Activated CD8-positive, alpha-beta T cell treated with anti-CD3 and anti-CD28 coated beads, Interleukin-2, amount 10 ng/mL, durations not matched to agents 7 days and 5 days (primary cell): ENCODE measurements at places on chromosomes 3 and 15. TPM values are rescaled to one million over a fixed set of nuclear protein-coding genes. Genes with fewer than 3 reads are reported as not detected.

The ALDH1A2 gene
- total RNA-seq, result not detected

The KCNMB2 gene
- not detected for total RNA-seq

The GFM1 gene
- total RNA-seq, result 45.0 TPM

The SCN11A gene
- not detected for total RNA-seq

The PXK gene
- 31.5 TPM for total RNA-seq

The TM4SF1 gene
- not detected for total RNA-seq

The GOLGA8J gene
- total RNA-seq, result 0.34 TPM

The ERICH6 gene
- total RNA-seq, result 0.21 TPM

GRCh38 chr3:65706776-65707568 lies 331.7 kb downstream of the MAGI1 start:
- H3K4me3 ChIP-seq, result no peak overlapping the region
- DNase-seq, result no peak
- H3K36me3 ChIP-seq, result no peaks in the 10 kb centered on the region
- H3K27ac ChIP-seq, result no peak overlapping the region

GRCh38 chr15:91988071-91988470 lies 134.6 kb downstream of the SLCO3A1 start:
- no peak overlapping the region for H3K4me3 ChIP-seq
- H3K27me3 ChIP-seq, result no peaks in the 10 kb centered on the region
- DNase-seq, result no peak

DNA sequence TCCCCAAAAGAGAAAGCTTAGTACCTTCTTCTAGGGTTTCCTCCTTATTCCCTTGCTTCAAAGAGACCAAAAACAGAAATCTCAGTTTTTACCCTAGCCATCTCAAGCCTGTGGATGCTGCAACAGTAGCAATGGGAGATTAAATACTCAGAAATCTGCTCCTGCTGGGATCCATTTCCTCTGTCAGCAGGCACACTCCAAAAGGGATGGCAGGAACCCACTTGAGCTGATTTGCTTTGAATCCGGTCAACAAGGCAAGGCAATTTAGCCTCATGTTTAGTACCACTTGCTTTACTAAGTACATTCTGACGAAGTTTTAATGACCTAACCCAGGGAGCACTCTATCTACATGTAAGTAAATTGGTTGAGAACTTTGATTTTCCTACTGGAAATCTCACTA lies 590.0 kb upstream of the ADAMTS9 start:
- H3K4me3 ChIP-seq, result no peak overlapping the region
- no peaks in the 10 kb centered on the region for H3K4me1 ChIP-seq
- H3K27me3 ChIP-seq, result no peaks in the 10 kb centered on the region

DNA sequence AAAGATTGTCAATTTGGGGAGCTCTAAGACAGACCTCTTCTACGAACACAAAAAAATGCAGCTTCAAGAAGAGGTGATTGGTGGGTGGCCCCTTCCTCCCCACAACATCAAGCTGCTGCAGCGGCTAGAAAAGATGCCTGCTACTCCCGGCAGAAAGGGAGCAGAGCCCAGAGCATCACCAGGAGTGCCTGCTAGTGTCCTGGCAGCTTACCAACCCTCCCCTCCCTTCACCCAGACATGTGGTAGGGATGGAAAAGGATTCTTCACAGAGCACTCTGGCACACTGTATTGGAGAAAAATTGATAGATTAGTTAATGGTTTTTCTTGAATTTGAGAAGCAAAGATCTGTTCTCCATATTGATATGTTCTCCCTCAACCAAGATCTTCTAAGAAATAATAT lies 10.8 kb downstream of the IP6K1 start:
- peaks cover 10% of the 10 kb centered on the region for H3K4me1 ChIP-seq
- no peak overlapping the region for H3K27ac ChIP-seq
- no peaks in the 10 kb centered on the region for H3K27me3 ChIP-seq
- no peak overlapping the region for H3K4me3 ChIP-seq

DNA sequence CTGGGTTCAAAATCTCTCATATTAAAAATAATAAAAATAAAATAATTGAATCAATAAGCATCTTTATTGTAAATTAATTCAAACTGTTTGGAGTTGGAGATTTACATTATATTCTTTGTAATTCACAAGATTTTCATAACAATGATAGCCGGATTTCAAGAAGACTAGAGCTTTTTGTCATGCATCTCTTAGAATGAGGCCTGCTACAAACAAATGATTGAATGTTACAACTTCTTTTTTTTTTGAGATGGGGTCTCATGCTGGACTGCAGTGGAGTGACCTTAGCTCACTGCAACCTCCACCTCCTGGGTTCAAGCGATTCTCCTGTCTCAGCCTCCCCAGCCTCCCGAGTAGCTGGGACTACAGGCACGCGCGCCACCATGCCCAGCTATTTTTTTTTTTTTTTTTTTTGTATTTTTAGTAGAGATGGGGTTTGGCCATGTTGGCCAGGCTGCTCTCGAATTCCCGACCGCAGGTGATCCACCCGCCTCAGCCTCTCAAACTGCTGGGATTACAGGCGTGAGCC lies 3.5 kb downstream of the SLTM start:
- H3K36me3 ChIP-seq, result peaks cover 39% of the 10 kb centered on the region
- peaks cover 23% of the 10 kb centered on the region for H3K4me1 ChIP-seq
- no peak overlapping the region for H3K4me3 ChIP-seq
- H3K27ac ChIP-seq, result no peak overlapping the region
- no peaks in the 10 kb centered on the region for H3K27me3 ChIP-seq
- no peak for DNase-seq

GRCh38 chr15:64959128-64959527 lies 30.6 kb downstream of the SPG21 start:
- no peaks in the 10 kb centered on the region for H3K27me3 ChIP-seq
- H3K4me1 ChIP-seq, result peaks cover 4% of the 10 kb centered on the region
- no peak for DNase-seq
- no peak overlapping the region for H3K27ac ChIP-seq
- H3K36me3 ChIP-seq, result peaks cover 47% of the 10 kb centered on the region

GRCh38 chr3:25427155-25427554 lies 908 bp upstream of the RARB start:
- H3K4me3 ChIP-seq, result no peak overlapping the region
- H3K4me1 ChIP-seq, result peaks cover 4% of the 10 kb centered on the region
- H3K27me3 ChIP-seq, result peaks cover 38% of the 10 kb centered on the region

GRCh38 chr3:157100096-157100477 lies 59.9 kb downstream of the CCNL1 start:
- H3K4me3 ChIP-seq, result no peak overlapping the region
- DNase-seq, result no peak
- peaks cover 1% of the 10 kb centered on the region for H3K36me3 ChIP-seq
- H3K27ac ChIP-seq, result no peak overlapping the region
- H3K27me3 ChIP-seq, result no peaks in the 10 kb centered on the region

DNA sequence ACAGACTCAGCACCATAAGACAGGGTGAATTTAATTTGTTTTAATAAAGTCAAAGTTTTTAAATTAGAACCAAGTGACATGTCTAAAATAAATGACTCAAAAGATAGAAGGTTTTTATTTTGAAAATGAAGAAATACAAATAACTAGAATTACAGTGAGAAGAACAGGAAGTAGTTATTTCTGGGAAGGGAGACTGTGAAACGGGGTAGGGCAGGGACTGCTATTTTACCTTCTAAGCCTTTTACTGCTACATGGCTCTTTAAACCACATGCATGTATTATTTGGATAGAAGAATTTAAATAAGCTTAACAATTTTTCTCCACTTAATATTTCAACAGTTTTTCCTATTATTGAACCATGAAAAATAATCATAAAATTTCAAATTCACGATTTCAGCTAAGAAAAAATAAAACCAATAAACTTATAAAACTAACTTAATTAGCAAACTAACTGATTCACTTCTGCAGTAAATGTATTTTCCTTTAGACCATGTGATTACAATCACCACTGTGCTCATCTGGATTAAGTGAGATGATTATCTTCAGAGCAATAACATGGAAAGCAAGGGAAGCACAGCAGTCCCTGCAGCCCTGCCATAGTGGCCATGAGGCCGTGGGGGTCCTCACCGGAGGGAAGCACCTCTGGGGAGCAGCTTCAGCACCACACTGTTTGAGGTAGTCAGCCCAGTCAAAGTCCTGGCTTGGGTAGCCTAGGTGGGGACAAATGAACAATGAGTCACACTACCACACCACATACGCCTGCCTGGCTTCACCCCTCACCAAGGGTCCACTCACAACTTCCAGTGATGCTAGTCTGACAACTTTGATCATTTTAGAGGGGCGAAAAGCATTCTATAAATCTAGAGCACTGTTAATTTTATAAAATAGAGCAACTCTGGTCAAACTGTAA lies 28.3 kb upstream of the STIMATE start:
- peaks cover 60% of the 10 kb centered on the region for H3K36me3 ChIP-seq
- H3K4me1 ChIP-seq, result peaks cover 31% of the 10 kb centered on the region
- no peak overlapping the region for H3K4me3 ChIP-seq
- H3K27me3 ChIP-seq, result no peaks in the 10 kb centered on the region
- no peak for DNase-seq

DNA sequence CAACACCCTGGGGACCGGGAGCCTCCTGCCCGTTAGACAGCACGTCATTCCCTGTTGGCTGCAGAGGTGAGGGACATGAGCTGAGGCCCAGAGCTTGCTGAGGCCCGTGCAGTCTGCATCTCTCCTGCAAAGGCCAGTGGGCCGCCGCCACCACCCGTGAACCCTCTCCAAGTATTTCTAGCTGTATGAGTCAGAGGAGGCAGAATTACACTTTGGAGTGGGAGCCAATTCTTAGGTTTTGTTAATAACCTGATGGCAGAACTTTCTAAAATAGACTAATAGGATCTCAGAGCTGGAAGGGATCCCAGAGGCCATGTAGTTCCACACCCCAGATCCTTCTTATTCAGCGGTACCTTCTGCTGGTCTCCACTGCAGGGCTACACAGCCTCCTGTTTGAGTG lies 335.2 kb upstream of the CTDSPL start:
- H3K4me3 ChIP-seq, result no peak overlapping the region
- H3K36me3 ChIP-seq, result no peaks in the 10 kb centered on the region
- no peak overlapping the region for H3K27ac ChIP-seq
- no peaks in the 10 kb centered on the region for H3K4me1 ChIP-seq

GRCh38 chr15:34206011-34206410 lies 3.9 kb downstream of the KATNBL1 start:
- no peaks in the 10 kb centered on the region for H3K27me3 ChIP-seq
- peaks cover 19% of the 10 kb centered on the region for H3K36me3 ChIP-seq
- peaks cover 17% of the 10 kb centered on the region for H3K4me1 ChIP-seq
- no peak overlapping the region for H3K4me3 ChIP-seq

GRCh38 chr15:60512937-60513336 lies 34.0 kb upstream of the ICE2 start:
- no peak overlapping the region for H3K27ac ChIP-seq
- H3K36me3 ChIP-seq, result peaks cover 53% of the 10 kb centered on the region
- H3K4me1 ChIP-seq, result peaks cover 38% of the 10 kb centered on the region
- H3K4me3 ChIP-seq, result no peak overlapping the region
- no peak for DNase-seq

DNA sequence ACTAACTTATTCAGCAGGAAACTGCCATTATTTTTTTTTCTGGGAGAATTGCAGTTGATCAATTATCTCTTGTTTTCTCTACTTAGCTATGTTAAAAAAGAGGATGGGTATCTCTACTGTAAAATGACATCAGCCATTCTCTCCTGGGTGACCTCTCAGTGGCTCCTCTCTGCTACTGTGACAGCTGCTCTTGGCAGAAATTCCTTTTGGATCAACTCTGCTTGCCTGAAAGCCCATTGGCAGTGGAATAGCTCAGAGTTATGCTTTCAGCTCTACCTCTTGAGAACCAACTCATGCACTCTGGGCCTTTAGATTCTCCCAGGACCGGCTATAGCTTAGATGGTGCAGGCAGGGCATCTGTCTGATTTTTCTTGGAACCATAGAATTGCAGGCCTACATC lies 99.9 kb upstream of the GAP43 start:
- peaks cover 4% of the 10 kb centered on the region for H3K27me3 ChIP-seq
- no peak overlapping the region for H3K27ac ChIP-seq
- peaks cover 8% of the 10 kb centered on the region for H3K4me1 ChIP-seq

GRCh38 chr3:152835601-152836102 lies 721 bp downstream of the P2RY1 start:
- peaks cover 49% of the 10 kb centered on the region for H3K27me3 ChIP-seq
- DNase-seq, result no peak
- H3K36me3 ChIP-seq, result no peaks in the 10 kb centered on the region
- no peak overlapping the region for H3K27ac ChIP-seq
- H3K4me3 ChIP-seq, result peak overlapping the region; percentile 82

DNA sequence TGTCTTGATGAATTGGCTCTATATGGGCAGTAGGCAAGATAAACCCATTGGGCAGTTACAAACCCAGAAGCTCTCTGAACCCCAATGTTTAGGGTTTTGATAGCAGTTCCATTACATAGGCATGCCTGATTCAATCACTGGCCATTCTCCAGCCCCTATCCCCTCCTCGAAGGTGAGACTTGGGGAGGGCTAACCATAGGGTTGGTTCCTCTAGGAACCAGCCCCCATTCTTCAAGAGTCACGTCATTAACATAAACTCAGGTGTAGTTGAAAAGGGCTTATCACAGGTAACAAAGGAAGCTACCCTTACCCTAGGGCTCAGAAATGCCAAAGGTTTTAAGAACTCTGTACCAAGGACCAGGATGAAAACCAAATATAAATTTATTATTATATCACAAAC lies 353.1 kb downstream of the ERC2 start:
- H3K27ac ChIP-seq, result no peak overlapping the region
- H3K4me1 ChIP-seq, result no peaks in the 10 kb centered on the region
- DNase-seq, result no peak
- no peaks in the 10 kb centered on the region for H3K36me3 ChIP-seq
- peaks cover 2% of the 10 kb centered on the region for H3K27me3 ChIP-seq
- no peak overlapping the region for H3K4me3 ChIP-seq

GRCh38 chr3:5188419-5189221 lies 1.1 kb downstream of the EDEM1 start:
- H3K4me3 ChIP-seq, result peak overlapping the region; percentile 87
- peaks cover 38% of the 10 kb centered on the region for H3K36me3 ChIP-seq
- peak; percentile 63 for DNase-seq
- H3K27ac ChIP-seq, result peak overlapping the region; percentile 99
- H3K27me3 ChIP-seq, result no peaks in the 10 kb centered on the region

- DNase-seq, result no peak
- no peaks in the 10 kb centered on the region for H3K27me3 ChIP-seq
- H3K36me3 ChIP-seq, result no peaks in the 10 kb centered on the region
- H3K4me1 ChIP-seq, result no peaks in the 10 kb centered on the region
- H3K27ac ChIP-seq, result no peak overlapping the region
These were observed 717.3 kb downstream of the OTOL1 start for GRCh38 chr3:162213956-162214355.

- no peak overlapping the region for H3K4me3 ChIP-seq
- H3K27ac ChIP-seq, result no peak overlapping the region
- no peaks in the 10 kb centered on the region for H3K27me3 ChIP-seq
- no peak for DNase-seq
- H3K36me3 ChIP-seq, result no peaks in the 10 kb centered on the region
These were observed 155.5 kb downstream of the FNDC3B start for GRCh38 chr3:172194702-172195406.

GRCh38 chr3:67048067-67048714 lies 50.1 kb downstream of the KBTBD8 start:
- no peak overlapping the region for H3K4me3 ChIP-seq
- H3K4me1 ChIP-seq, result no peaks in the 10 kb centered on the region
- DNase-seq, result no peak
- no peak overlapping the region for H3K27ac ChIP-seq
- H3K36me3 ChIP-seq, result no peaks in the 10 kb centered on the region

DNA sequence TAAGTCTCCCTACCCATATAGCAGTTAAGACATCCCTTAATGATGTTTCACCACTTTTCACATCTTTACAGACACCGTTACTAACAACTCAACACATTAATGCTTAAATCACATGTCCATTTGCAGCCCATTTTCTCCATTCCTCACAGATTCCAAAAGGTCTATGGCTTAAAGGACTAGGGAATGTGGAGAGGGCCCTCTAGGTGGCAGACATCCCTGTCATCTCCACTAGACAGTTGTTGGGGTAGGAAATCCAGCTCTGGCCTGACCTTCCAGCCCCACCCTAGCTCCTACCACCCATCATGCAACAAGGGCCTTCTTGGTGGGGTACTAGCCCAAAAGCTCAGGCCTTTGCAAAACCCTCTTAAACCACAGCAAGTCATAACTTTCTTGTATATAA lies 25.2 kb downstream of the CPEB1 start:
- DNase-seq, result no peak
- H3K27me3 ChIP-seq, result peaks cover 6% of the 10 kb centered on the region
- no peak overlapping the region for H3K4me3 ChIP-seq
- H3K27ac ChIP-seq, result no peak overlapping the region
